ENCODE measurements at places on chromosomes 2 and 18.

DNA sequence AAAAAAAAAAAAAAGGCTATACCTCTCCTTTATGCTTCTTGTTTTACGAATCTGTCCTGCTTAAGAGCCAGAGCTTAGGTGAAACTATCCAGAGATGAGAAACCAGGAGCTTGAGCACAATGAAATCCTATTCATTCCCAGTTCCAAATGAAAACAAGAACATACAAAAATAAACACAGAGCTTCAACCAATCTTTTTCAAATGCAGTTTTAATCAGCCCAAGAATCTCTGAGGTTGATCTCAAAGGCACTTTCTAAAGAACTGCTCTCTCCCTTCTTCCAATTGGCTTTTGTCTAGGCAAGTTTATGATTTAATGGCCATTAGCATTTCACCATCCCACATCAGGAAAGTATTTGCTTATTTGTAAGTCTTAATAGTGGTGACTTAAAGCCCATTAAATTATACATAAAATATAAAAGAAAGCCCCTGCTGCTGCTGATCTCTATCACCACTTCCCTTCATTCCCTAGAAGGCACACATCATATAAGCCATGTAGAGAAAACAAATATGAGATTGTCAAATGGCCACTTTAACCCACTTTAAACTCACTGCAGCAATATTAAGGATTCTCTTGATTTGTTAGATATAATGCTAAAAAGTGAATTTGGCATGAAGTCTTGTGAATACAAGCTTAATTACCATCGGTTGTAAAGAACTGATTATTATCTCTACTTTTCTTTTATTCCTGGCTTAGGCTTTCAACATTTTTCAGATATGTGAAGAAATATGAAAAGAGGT lies 29.3 kb upstream of the SCN9A start:
- no peak for DNase-seq

DNA sequence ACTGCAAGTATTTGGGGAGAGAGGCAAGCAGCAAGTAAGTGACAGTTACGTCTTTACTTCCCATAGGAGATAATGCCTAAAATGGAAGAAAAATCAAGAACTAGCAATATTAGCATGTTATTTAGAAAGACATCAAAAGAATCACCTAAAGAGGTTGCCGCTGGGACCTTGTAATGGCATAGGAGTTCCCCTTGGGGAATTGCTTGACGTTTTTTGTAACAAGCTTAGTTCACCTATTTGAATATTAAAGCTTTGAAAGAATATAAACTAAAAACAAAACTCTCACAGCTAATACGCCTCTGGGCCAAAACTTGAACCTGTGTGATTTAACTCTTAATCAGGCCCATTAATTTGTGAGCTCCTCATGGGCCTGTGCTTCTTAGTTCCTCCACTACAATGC lies 89.0 kb downstream of the AAK1 start:
- DNase-seq, result no peak

- DNase-seq, result no peak
Measured at GRCh38 chr2:236342951-236343350, 78.7 kb upstream of the ASB18 start.

DNA sequence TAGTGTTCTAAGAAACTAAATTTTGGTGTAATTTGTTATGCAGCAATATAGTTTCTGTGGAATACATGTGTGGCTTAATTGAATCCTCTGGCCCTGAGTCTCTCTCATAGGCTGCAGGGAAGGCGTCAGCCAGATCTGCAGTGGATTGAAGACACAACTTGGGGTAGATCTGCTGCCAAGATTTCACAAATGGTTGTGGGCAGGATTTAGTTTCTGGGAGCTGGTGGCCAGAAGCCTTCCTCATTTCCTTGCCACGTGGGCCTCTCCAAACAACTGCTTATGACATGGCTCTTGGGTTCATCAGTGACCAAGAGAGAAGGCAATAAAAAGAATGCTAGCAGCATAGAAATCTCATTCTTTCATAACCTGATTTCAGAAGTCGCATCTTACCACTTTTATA lies 28.2 kb downstream of the CCDC102B start:
- DNase-seq, result no peak

GRCh38 chr2:132754867-132755472 lies 85.0 kb upstream of the LYPD1 start:
- no peak for DNase-seq

GRCh38 chr18:57234346-57234745 lies 87.5 kb downstream of the BOD1L2 start:
- DNase-seq, result no peak

GRCh38 chr2:105399207-105399861 lies 483 bp upstream of the FHL2 start:
- peak; percentile 73 for DNase-seq

DNA sequence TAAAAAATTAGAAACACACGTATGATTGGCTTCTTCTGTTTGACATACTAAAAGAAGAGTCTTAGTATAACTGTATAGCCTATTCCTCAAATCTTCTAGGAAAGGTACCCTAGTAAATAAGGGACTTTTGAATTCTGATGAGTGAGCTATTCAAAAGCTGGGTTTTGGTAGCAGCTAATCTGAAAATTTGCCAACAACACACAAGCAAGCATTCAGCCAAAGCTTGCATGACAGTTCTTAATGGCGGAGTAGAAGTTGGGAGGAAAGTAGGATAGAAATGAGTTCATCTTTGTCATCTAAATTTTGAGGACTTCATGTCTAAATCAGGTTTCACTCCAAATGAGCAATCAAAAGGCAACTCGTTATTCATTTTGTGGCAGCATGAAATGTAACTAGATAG lies 813.0 kb downstream of the MBD2 start:
- DNase-seq, result no peak

GRCh38 chr2:67055387-67056304 lies 341.5 kb upstream of the ETAA1 start:
- DNase-seq, result no peak

DNA sequence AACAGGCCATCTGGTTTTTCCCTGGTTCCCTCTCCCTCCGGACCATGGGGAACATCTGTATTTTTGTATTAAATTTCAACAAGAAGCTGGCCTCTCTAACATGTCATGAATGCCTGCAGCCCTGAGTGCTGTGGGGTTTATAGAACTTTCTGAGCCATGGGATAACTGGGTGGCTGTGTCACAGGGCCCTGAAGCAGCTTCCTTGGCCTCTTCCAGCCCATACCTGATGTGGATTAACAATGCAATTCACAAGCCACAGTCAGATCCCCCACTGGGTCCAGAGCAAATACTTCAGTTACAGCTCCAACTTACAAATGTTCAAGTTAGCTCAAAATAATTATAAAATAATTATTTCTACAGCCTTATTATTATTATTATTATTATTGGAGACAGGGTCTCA lies 307.8 kb upstream of the CELF4 start:
- DNase-seq, result no peak

GRCh38 chr2:38682008-38682575 lies 16.2 kb downstream of the GALM start:
- DNase-seq, result no peak

- DNase-seq, result no peak
Measured at GRCh38 chr2:97951155-97951680, 44.5 kb downstream of the TMEM131 start.

DNA sequence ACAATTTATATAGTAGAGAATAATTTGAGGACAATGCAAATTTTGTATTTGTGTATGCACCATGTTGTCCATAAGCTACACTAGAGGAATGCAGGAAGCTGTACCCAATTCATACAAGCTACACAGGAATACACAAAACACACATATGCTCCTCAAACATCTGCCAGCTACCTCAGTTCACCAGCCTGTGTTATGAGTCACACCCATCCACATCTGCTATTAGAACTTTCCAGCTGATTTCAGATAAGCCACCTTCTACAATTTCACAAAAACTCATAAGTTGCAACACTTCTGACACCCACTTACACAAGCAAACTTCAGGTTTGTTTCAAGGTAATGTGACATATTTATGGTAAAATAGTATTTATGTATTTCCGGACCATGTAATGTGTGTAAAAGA lies 438.9 kb downstream of the SATB2 start:
- DNase-seq, result no peak

GRCh38 chr2:169702996-169703395 lies 8.7 kb downstream of the PHOSPHO2 start:
- DNase-seq, result no peak

GRCh38 chr2:51760441-51760840 lies 728.5 kb upstream of the NRXN1 start:
- no peak for DNase-seq

DNA sequence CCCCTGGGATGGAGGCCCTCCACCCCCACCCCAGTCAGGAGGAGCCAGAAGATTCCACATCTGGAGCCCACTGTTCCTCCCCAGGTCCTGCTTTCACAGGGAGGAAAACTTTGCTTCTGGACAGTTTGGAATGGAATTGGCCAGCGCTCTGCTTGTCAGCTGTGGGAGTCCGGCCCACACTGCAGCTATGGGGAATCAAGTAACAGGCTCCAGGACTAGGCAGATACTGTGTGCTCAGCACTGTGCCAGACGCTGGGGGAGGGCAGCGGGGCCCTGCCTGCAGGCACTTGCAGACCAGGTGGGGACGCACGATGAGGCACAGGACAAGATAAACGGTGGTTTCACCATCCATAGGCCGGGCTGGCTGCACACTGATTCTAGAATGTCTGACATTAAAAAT lies 114.0 kb downstream of the STPG4 start:
- no peak for DNase-seq

DNA sequence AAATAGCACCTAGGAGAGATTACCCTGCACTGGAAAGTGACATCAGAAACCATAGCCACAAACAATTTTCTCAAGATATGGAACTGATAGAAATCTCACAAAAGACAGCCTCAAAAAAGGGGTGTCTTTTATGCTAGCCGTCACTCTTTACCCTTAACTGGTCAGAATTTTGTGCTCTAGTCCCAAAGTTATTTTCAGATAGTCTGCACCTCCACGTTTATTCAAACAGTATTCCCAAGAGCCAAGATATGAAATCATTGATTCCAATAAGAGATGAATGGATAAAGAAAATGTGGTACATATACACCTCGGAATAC lies 23.5 kb upstream of the PMAIP1 start:
- DNase-seq, result no peak

DNA sequence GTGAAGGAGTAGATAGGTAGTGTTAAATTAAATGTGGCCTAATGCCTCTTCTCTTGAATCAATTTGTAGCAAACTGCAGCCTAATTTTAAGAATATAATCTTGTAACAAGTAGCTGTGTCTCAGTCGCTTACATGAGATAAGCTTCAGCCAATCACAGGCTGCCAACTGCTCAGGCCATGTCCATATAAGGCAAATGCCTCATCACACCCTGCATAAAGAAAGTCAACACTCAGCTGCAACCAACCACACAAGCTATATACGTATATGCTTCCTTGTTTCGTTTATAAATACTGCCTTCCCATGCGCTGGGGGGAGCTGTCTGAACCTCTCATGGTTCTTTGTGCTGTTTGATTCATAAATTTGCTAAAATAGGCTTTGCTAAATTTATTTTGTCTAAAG lies 476.3 kb downstream of the TRIB2 start:
- no peak for DNase-seq

DNA sequence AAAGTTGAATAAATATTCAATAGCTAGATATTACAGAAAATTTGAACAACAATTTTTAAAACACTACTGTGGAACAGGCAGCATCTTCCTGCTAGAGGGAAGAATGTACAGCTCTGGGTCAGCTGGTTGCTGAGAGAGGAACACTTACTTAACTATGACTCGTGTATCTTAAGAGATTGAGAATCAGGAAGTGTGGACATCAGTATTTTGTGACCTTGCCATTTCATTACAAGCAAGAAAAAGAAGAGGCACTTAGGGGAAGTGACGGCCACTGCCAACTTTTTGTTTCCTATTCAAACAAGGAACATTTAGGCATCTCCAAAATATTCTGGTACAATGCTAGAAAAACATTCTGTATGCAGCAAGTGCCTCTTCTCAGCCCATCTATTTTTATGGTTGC lies 45.9 kb downstream of the ITPRID2 start:
- no peak for DNase-seq

GRCh38 chr2:191043438-191043837 lies 29.5 kb upstream of the STAT1 start:
- no peak for DNase-seq

DNA sequence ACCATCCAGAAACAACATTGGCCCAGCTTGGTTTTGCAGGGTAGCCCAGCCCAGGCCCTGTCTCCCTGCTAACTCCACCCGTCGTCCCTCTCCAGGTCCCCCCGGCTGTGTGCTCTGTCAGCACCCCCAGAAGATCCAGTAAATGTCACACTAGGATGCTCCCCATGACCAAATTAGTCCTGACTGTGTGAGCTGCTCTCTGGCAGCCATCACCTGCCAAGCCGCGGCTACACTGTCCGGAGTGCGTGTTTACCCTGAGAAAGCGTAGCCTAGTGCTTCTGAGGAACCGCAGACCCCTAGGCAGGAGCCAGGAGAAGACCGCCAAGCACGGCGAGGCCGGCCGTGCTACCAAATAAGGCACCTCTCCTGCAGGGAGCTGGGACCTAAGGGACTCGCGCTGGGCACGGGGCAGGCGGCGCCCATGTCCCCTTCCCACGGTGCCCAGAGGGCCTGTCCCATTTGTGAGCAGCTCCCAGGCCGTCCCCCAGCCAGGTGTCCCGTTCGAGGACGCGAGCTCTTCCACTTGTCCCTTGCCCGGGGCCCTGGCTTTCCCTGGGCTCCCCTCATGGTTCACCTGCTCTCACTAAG lies 849.9 kb downstream of the RNF144A start:
- DNase-seq, result no peak

- no peak for DNase-seq
Measured at GRCh38 chr2:217157581-217157980, 297.7 kb upstream of the TNP1 start.

DNA sequence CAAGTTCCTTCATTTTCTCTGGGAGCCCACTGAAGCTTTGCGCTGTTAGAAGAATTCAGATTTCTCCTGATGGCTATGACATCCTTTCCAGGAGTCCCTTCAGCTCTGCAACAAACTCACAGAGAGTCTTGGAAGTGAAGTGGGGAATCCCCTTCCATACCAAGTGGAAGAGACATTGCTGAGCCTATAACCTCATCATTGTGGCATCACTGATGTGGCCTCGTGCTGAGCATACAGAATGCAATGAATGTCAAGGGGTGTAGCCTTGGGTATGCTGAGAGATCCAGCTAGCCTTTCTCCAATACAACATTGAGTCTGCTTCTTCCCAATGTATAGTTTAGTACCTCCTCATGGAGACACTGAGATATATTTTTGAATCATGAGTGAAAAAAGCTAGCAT lies 311.1 kb upstream of the RAB12 start:
- DNase-seq, result no peak

- DNase-seq, result no peak
Measured at GRCh38 chr2:135555311-135555710, 24.0 kb downstream of the R3HDM1 start.

DNA sequence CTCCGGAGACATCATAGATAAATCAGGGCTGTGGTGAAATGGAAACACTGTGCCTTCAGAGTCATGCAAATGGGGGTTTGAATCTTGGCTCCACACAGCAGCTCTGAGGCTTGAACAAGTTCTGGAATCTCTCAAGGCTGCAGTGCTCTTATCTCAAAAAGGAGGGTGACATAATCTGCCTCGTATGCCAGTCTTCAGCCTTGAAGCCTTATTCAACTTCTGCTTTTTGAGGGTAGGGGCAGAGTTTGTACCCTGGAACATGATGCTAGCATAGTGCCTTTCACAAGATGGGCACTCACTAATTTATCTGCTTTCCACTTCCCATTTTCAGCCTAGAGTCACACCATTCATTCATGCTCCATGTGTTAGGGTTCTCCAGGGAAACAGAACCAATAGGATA lies 42.3 kb downstream of the GATA6 start:
- DNase-seq, result no peak

GRCh38 chr2:7083580-7084509 lies 166.6 kb downstream of the RNF144A start:
- DNase-seq, result no peak
